Fibroblast of skin of left biceps (primary cell): ENCODE measurements at places on chromosomes 1 and 21.

GRCh38 chr1:41425369-41425768 lies 59.1 kb downstream of the EDN2 start:
- no peak for DNase-seq

DNA sequence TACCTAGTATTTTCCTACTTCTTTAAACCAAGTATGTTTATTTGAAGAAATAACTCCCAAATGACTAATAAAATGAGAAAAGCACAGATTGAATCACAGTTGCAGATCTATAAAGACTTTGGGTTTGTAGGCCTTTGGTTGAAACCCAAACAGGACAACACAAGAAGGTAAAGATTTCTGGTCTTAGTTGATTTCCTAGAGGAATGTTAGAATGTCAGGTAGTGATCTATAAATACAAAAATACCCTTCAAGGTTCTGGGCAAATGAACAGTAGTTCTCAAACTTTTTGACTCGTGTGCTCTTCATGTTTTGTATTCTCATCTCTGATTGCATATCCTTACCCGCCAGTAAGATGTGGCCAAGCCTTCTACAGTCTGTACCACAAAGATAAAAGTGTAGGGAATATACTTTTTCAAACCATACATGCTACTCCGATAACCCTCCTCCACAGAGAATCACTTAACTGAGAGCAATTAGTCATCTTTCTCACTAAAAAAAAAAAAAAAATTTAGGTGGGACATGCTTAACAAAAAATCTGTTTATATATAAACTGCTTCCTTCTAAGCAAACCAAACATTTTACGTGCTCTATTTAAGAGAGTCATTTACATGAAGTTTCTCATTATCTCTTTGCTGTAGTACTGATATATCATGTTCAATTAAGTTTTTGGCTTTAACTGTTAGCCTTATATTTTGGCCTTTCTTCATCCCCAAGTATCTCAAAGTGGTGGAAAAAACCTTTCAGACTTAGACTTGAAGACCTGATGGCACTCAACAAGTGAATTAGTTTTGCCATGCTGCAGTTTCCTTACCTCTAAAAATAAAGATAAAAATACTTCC lies 36.0 kb downstream of the CNIH4 start:
- no peak for DNase-seq

GRCh38 chr1:156892190-156893047 lies 1.1 kb upstream of the PEAR1 start:
- peak; percentile 64 for DNase-seq

GRCh38 chr1:226688056-226688748 lies 50.9 kb downstream of the ITPKB start:
- DNase-seq = no peak

GRCh38 chr1:231684356-231685244 lies 58.0 kb downstream of the DISC1 start:
- no peak for DNase-seq

- no peak for DNase-seq
Observed at GRCh38 chr1:217917281-217917887, 286.2 kb downstream of the SPATA17 start.

GRCh38 chr1:232018231-232019025 lies 391.8 kb downstream of the DISC1 start:
- DNase-seq = no peak

- DNase-seq = no peak
Observed at GRCh38 chr21:16969636-16970035, 543.2 kb upstream of the CXADR start.

- DNase-seq = no peak
Observed at GRCh38 chr1:202365092-202365815, 16.8 kb downstream of the PPP1R12B start.

DNA sequence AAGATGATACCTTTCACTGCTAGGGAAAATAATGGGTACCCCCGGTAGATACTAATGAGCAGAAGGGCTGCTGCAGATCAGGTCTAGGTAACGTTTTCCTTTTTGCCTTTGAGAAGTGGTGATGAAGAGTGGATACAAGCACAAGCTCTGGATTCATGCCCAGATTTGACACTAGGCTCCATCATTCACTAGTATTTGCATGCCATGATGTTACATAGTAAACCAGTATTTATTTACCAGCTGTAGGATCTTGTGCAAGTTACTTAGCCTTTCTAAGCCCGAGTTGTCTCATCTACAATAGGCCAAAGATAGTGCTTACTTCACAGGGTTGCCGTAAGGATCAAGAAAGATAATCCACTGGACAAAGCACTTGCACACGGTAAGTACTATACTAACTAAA lies 14.2 kb downstream of the PTPN14 start:
- no peak for DNase-seq

DNA sequence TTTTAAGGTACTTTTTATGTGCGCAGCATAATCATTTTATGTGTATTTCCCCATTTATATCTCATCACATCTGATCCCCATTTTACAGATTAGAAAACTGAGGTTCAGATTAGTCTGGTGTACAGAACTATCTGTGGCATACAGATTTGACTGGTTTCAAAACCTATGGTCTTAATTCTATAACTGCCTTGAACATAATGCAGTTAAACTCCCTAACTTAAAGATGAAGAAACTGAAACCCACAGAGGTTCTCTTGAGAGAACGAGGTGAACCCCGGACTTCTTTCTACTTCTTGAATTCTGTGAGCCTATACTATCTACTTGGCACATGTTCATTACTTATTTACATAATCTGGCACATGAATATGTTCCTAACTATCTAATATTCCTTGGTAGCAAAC lies 479.1 kb downstream of the AGBL4 start:
- DNase-seq = no peak

GRCh38 chr1:42928859-42929258 lies 29.8 kb downstream of the SLC2A1 start:
- no peak for DNase-seq
